Stimulated activated CD4-positive, alpha-beta T cell treated with anti-CD3 and anti-CD28 coated beads, TNF-alpha, amount 100 ng/mL, for 4 hours (primary cell): ENCODE measurements at places on chromosomes 3 and 15.

- no peak for DNase-seq
Observed at GRCh38 chr15:39797407-39797806, 14.8 kb upstream of the FSIP1 start.

DNA sequence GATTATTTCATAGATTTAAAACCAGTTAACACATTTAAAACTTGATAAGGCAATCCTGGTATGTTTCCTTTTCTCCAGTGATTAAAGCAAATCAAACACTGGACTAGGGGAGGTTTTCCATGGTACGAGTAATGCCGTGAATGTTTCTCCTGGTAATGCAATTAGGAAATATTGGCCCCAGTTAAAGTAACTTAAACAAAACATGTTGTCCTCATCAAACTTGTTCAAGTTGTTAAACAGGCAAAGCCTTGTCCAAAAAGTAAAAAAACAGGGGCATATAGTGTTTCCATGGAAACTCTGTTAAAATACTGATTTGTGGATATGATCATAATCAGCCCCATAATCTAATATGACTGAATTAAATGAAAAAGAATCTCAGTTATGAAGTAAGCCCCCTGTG is 13.1 kb upstream of the LRTM1 start:
- DNase-seq: no peak

DNA sequence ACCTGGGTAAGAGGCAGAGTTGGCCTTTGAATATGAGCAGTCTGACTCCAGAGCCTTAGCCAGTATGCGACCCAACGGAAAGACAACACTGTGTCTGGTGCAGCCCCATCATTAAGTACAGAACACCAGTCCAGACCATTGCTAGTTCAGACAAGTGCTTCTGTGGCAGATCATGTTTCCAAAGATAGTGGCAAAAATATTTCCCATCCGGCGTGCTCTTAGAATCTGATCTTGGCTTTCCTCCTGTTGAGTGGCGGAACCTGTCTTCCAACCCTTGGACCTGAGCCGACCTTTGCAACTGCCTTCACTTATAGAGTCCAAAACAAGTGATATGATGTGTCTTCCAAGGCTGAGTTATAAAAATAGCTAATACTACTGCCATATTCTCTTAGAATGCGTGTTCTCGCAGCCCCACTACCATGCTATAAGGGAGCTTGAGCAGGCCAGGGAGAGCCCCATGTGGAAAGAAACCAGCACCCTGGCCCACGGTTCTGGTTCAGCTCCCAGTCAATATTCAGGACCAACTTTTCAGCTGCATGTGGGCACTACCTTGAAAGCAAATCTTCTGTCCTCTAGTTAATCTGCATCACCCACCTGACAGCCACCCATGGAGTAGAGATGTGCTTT is 322.4 kb upstream of the SLCO3A1 start:
- no peak for DNase-seq

DNA sequence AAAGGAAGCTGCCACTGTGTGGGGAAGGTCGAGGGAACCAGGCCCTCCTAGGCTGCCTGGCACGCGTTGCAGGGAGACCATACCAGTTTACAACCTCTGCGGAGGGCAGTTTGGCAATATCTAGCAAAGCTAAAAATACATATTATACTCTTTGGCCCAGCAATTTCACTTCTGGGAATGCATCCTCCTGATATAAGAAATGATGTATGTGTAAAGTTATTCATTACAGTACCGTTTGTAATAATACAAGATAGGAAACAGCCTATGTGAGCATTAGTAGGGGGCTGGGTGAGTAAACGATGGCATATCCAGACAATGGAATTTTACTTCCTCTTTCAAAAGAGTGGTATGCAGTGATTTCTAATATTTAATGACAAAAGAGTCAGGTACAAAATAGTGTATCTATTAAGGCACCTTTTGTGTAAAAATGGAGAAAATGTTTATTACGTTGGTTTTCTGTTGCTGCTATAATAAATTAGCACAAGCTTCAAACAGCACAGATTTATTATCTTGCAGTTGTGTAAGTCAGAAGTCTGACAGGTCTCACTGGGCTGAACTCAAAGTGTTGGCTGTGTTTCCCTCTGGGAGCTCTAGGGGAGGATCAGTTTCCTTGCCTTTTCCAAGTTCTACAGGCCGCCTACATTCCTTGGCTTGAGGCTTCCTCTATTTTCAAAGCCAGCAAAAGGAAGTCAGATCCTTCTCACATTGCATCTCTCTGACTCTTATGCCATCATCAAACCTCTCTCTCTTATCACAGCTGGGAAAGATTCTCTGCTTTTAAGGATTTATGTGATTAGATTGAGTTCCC is 9.0 kb downstream of the APOD start:
- no peak for DNase-seq

DNA sequence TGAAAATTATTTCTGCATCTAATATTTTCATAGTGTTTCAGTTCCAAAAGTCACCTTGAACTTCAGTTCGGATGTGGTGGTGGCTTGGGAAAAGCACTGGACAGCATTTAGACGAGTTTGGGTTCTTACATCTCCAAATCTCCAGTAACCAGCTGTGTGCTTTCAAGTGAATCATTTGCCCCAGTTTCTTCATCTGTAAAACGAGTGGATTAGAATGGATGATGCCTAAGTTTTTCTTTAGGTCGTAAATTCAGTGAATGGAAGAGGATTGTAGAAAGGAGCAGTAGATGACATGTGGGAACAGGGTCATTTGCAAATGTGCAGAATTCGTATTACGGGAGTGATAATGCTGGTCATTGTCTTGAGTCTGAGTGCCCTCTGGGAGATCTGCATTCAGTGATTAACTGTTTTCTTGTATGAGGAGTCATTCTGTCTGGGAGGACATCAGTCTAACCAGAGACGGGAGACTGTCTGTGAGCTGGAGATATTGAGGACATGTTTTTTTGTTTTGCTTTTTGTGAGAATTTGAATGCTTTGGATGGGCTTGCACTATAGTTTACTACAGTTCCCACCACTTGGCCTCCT is 641.6 kb upstream of the TBL1XR1 start:
- no peak for DNase-seq

- DNase-seq: no peak
Observed at GRCh38 chr15:74127954-74128784, 2.2 kb upstream of the ISLR2 start.

GRCh38 chr3:58452176-58452575 is 18.5 kb upstream of the PDHB start:
- no peak for DNase-seq

- DNase-seq: no peak
Observed at GRCh38 chr15:78879517-78880241, 7.0 kb downstream of the MORF4L1 start.

DNA sequence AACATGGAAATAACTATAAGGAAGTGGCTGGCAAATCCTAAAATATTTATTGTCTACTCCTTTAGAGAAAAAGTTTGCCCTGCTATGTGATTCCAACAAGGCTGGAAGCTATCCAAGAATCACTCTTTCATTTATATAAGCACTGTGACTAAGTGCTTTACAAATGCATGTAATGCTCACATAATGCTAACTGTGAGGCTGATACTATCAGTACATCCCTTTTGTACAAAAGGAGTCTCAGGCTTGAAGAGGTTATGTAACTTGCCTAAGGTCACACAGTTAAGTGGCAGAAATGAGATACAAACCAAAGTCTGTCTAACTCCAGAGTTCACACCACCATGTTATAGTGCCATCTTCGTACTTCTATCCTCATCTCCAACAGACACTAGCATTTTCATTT is 17.0 kb downstream of the TOPBP1 start:
- DNase-seq: no peak

DNA sequence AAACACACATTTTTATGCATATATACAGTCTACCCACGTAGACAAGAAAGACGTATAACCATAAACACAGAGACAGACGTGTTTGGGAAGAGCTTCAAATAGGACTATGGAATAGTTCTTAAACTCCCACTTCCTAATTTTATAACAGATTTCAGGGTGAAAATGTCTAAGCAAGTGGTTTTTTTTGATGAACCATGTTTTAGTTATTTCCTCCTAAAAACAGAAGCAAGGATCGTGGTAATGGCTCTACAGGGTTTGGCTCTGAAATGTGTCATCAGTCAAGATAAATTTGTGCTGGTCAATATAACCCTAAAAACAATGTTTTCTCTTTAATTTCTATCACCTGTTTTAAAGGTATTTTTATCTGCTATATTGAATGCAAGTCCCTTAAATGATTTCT is 58.2 kb downstream of the FMN1 start:
- DNase-seq: no peak

DNA sequence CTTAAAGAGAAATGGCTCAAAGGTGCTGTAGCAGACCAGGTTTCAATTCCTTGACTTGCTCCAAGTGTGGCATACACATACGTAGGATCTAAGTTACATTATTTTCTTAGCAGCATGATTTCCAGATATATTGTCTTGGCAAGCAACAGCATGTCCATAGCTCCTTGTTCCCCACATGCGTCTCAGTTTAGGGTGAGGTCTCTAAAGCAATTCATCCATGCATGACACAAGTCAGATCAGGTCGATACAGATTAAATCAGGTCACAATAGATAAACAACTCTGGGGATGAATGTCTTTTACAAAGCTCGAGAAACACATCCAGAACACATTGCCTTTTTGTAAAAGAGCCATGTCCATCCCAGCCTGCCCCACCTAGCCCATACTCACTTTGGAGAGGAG is 108.9 kb upstream of the ABHD17C start:
- DNase-seq: no peak

DNA sequence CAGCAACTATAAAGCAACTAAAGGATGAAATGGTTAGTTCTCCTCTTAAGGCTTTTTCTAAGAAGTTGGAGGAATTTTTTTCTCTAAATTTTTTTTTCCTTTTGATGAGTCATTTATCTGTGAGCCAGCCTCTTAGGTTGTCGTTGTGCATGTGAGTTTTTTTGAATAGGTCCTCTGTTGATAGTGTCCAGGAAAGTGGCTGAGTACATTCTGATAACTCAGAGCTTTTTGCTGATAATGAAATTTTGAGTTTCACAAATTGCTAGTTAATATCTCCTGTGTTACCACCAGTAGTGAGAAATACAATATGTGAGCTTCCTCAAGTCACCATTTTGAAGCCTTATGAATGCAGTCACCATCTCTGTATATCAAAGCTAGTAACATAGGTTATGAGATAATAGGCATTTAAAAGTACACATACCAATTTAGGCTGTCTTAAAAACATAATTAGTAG is 7.1 kb upstream of the LXN start:
- no peak for DNase-seq

DNA sequence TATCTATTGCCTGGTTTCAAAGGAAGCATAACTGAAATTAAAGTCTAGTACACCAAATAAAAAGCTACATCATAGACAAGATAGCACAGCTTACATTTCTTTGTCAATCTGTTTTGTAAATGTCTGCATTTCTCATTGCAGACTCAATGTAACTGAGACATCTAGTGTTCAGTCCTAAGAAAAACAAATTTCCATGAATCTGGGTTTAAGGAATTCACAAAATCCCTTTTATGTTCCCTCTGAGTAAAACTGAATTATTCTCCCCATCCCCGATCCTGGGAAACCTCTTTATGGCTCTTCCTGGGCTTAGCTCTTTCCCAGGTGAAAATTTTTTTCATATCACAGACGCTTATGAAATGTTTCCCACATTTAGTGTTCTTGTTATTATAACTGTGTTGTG is 21.6 kb upstream of the RASA2 start:
- no peak for DNase-seq

DNA sequence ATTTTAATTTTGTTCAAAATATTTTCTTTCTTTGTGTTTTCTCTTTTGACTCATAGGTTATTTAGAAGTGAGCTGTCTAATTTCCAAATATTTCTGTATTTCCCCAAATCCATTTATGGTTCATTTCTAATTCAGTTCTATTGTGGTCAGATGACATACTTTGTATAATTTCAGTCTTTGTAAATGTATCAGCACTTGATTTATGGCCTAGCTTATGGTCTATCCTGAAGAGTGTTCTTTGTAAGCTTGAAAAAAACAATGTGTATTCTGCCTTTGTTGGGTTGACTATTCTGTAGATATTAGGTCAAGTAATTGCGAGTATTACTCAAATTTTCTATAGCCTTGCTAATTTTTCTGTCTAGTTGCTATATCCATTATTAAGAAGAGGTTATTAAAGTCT is 311.2 kb downstream of the OCA2 start:
- no peak for DNase-seq

DNA sequence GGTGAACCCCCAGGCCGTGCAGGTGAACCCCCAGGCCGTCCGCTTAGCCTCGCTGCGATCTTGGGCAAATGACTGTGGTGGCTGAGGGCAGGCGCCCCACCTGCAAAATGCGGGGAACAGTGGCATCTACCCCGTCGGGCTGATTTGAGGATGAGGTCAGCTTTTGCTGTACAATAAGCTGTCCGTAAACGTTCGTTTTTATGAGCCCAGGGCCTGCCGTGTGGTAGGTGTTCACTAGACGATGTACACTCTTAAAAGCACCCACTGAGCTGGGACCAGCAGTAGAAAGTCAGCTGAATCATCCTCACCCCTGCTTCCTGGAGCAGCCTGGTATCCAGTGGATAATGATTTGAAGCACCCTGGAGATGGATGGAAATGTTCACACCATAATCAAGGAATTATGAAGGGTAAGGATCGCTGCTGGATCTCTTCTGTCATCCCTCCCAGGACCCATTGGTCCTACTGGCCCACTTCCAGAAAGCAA is 943 bp upstream of the PCSK6 start:
- no peak for DNase-seq

DNA sequence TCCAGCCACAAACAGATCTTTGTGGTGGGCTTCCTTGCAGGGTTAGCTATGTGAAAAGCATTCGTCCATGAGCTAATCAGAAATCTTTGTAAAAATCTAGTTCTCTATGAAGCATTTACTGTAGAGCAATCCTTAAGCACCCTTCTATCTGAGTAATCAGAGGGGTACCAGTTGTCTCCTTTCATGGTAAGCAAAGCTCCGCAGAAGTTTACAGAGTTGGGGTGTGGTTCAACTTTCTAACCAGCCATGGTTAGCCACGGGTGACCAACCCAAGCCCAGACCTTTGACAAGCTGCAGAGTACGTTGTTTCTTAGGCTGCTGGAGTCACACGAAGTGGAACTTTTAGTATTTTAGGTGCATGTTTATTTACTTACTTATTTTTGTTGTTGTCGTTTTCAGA is 77.4 kb downstream of the FLNB start:
- DNase-seq: no peak

GRCh38 chr3:20072422-20072821 is 32.2 kb downstream of the KAT2B start:
- DNase-seq: no peak

- DNase-seq: no peak
Observed at GRCh38 chr15:101397521-101398003, 91.9 kb downstream of the PCSK6 start.

- DNase-seq: no peak
Observed at GRCh38 chr15:43199945-43200488, 14.8 kb downstream of the CCNDBP1 start.

- DNase-seq: no peak
Observed at GRCh38 chr3:5298453-5298852, 110.9 kb downstream of the EDEM1 start.
